ENCODE measurements at places on chromosomes 4 and X. TPM values are rescaled to one million over a fixed set of nuclear protein-coding genes. Genes with fewer than 3 reads are reported as not detected.

The USP26 gene
- not detected for polyA plus RNA-seq

DNA sequence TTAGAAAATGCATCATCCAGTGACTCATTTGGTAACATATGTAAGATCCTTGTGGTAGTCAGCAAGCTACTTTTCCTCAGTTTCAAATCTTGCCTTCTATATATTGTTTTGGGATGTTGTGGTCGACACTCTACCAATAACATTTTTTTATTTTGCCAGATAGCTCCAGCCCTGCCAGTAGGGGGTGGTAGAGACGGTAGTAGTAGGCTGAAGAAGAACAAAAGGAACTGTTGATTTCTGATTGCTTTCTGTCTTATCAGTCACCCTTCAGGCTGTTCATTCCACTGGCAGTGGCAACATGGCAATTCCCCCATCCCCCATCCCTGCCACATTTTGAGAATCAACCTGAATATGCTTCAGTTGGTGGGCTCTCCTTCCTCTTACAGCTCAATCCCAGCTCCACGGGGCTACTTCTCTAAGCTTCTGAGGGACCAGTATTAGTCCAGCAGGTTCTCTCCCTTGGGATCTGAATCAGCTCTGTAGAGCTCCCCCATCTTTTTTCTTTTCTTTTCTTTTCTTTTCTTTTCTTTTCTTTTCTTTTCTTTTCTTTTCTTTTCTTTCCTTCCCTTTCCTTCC lies 171.5 kb upstream of the VEGFC start:
- no peak overlapping the region for H3K27ac ChIP-seq
- no peaks in the 10 kb centered on the region for H3K36me3 ChIP-seq
- no peak overlapping the region for H3K4me3 ChIP-seq
- H3K4me1 ChIP-seq = no peaks in the 10 kb centered on the region
- no peaks in the 10 kb centered on the region for H3K27me3 ChIP-seq
- no peak for DNase-seq

GRCh38 chr4:20662851-20663250 lies 37.4 kb upstream of the PACRGL start:
- no peak overlapping the region for H3K4me3 ChIP-seq
- H3K27ac ChIP-seq = no peak overlapping the region

GRCh38 chr4:106803083-106803482 lies 233.0 kb downstream of the DKK2 start:
- H3K4me1 ChIP-seq = no peaks in the 10 kb centered on the region
- H3K27me3 ChIP-seq = no peaks in the 10 kb centered on the region
- H3K36me3 ChIP-seq = no peaks in the 10 kb centered on the region
- no peak overlapping the region for H3K4me3 ChIP-seq
- DNase-seq = no peak

GRCh38 chr4:37715889-37716402 lies 29.8 kb upstream of the RELL1 start:
- peak; percentile 89 for DNase-seq
- H3K27me3 ChIP-seq = no peaks in the 10 kb centered on the region
- peak overlapping the region; percentile 55 for H3K27ac ChIP-seq
- H3K36me3 ChIP-seq = no peaks in the 10 kb centered on the region
- H3K4me1 ChIP-seq = peaks cover 16% of the 10 kb centered on the region
- H3K4me3 ChIP-seq = no peak overlapping the region
